ENCODE measurements at places on chromosomes 2 and 18.
A peak's percentile ranks its signal among the peaks of the same experiment; 100 is the strongest.

- peak; percentile 78 for DNase-seq
Observed at GRCh38 chr2:216695401-216695821, at the start of gene IGFBP5. TSS of gene IGFBP5 (minus strand) at chr2:216695549. CDS start at chr2:216694775, 774 bp downstream.

DNA sequence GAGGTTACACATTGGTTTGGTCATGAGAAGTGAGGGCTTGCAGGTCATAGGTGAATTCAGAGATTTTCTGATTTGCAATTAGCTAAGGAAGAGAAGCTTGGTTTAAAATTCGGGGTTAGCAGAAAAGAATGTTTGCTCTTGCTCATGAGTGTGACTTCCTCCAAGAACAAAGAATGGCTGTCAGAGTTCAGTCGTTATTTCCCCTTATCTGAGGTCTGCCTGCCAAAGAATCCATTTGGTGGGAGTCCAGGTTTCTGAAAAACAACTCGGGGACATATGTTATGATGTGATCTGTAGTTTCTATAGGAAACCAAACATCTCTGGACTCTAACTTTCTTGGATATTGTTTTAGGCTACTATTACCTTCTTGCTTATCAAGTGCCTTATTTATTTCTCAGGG is 3.2 kb upstream of the UGT1A6 start:
- no peak for DNase-seq

GRCh38 chr2:110897966-110898365 is 165.6 kb downstream of the ACOXL start:
- no peak for DNase-seq

DNA sequence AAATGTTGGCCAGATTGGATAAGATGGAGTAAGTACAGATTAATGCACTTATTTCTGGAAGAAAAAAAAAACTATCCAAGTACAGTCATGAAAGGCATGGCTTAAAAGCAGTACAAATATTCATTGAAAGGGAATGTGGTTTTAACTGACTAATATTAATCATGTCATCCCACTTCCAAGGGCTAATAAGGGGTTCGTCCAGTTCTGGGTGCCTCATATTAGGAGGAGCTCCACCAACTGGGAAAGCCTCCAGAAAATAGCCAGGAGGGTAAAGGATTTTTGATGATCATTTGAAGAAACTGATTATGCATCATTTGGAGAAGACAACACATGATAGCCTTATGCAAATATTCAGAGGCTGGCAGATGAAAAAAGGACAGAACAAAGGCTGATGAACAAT is 115.2 kb upstream of the ARL5A start:
- DNase-seq, result no peak

DNA sequence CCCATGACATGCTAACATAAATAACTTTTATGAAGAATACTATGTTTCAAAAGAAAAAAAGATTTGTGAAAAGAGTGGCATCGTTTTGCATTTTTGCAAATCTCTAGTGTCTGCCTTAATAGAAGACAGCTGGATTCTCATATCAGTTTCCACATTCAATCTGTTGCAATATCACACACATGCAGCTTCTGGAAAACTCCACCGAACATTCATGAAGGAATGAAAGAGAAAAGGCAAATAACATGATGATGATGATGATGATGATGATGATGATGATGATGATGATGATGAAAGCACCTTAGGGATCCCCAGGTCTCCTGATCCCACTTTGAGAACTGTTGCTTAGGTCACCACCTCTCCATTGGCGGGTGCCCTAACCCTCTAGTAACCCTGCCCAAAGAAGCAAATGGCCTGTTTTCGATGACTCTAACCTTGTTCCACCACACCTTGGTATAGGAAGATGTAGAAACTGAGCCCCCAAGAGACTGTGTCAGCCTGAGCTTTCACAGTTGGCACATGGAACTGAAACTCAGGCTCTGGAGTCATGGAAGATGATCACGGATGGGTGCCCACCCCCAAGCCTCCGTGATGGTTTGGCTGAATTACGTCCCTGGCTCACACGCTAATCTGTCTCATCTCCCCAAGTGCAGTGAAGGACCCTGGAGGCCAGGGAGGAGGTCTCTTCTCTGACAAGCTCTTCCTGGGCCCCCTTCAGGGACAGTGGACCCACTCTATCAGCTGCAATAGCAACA is 80.1 kb upstream of the SMAD7 start:
- DNase-seq, result no peak

DNA sequence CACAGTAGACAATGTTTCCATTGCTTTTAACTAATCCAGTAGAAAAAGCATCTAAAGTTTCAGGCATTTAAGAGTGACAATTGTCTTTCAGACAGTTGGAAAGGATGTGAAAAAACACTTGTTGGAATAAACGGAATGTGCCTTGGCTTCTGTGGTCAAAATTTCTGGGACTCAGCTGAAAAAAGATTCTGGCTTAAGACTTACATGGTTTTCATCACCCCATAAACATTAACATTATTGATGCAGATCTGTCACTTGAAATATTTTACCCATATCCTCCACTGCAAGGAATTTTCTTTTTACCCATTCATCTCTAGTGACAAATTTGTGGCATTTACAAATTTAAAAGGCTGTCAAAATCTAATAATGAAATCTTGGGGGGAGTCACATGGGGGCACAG is 166.0 kb downstream of the SRBD1 start:
- DNase-seq, result no peak

- DNase-seq, result no peak
Observed at GRCh38 chr2:102003696-102004095, 11.9 kb downstream of the IL1R2 start.

- DNase-seq, result no peak
Observed at GRCh38 chr2:108895188-108895587, 93.8 kb downstream of the EDAR start.

DNA sequence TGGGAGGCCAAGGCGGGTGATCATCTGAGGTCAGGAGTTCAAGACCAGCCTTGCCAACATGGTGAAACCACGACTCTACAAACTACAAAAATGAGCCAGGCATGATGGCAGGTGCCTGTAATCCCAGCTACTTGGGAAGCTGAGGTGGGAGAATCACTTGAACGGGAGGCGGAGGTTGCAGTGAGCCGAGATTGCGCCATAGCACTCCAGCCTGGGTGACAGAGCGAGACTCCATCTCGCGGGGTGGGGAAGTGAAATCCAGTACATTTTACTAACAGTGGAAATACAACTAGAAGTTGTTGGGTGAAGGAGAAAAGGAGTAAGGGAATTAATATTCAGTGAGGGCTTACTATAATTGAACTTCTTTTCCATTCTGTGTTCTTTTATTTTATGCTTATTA is 13.2 kb upstream of the ENOSF1 start:
- no peak for DNase-seq

DNA sequence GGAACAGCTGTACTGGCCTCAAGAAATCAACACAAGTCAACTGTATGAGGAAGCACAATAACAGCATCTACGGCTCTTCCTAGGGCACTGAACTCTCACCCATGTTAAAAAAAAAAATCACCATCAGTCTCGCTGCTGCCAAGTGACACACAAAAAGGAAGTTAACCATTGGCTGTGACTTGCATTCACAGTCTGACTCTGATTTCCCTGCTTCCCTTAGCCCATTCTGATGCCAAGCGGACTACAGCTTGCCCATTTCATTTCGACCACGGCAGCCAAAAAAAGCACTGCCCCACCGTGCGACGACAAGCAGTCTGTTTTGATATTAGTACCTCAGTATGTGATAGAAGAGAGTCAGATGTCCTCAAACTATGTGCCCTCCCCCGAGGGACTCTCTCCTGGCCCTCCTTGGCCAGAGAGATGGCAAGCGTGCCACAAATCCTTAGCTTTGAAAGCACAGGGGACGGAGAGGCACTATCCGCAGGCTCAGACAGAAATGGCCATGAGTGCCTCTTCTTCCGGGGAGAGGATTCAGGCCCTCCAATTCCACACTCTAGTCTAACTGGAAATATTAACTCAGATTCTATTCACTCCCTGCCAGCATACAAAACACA is 250.0 kb downstream of the TCF4 start:
- no peak for DNase-seq
